ENCODE measurements at places on chromosomes 5 and 9.

GRCh38 chr5:143244000-143244736 is 159.3 kb downstream of the NR3C1 start:
- DNase-seq = no peak

DNA sequence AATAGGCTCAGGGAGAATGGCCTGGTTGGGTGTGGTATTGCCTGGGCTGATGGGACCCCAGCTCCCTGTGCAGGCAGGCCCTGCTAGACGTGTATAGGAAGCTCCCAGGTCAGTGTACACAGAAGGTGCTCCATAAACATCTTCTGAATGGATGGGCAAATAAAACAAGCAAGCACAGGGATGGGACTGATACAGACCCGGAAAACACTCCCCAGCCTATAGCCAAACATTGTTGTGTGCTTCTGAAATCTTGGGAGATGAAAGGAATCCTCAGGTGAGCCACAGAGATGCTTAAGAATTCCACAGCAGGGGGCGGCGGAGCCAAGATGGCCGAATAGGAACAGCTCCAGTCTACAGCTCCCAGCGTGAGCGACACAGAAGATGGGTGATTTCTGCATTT is 151.8 kb downstream of the ENTREP1 start:
- DNase-seq = no peak

DNA sequence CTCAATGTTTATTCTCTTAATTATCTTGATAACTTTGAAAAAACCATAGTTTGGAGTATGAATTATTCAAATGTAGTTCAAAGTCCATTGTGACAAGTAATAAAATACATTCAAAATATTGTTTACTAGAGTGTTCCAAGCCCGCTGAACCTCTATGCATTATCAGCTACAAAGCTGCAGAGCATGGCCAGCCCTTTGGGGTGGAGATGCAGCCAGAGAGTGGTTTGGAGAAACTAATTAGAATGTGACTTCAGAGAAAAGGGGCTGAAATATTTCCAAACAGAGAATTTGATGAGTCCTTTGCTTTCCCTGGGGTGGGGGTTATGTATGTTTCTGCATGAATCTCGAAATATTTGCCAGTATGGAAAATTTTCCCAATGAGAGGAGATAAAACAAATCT is 211.3 kb downstream of the NTRK2 start:
- DNase-seq = no peak

DNA sequence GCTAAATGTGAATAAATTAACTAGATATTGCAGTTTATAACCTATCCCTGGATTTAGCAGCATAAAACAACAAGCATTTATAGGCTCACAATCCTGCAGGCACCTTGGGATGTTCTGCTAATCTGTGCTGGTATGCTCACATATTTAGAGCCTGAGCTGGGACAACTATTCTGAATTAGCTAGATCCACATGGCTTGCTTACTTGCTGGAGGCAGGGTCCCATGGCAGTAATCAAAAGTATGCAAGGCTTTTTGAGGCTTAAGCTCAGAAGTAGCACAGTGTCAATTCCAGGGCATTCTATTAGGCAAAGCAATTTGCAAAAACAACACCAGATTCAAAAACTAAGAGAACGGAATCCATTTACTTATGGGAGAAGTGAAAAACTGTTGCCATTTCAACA is 745.0 kb upstream of the ACO1 start:
- no peak for DNase-seq

DNA sequence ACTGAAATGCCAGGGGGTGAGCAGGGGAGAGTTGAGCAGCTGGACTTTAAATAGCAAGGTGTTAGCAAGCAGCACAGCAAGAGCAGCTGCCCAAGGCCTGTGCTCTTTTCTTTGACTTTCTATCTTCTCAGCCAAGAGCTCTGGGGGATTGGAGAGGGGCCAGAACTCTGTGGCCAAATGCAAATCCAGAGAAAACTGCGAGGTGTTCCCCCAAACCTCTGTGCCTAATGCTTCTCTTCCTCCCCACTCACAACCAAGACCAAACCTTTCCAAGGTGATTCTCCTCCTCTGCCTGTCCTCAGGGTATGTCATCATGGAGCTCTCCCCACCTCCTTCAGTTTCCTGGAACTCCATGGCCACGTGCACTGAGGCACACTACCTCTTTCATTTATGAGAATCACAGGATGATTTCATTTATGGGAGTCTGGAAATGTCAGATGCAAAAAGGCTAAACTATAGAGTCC is 118.7 kb upstream of the WWC1 start:
- DNase-seq = no peak

- DNase-seq = no peak
Measured at GRCh38 chr9:129511285-129511900, 109.5 kb downstream of the C9orf50 start.

- no peak for DNase-seq
Measured at GRCh38 chr5:1511651-1512540, 11.9 kb downstream of the LPCAT1 start.

GRCh38 chr9:124359426-124359825 is 55.8 kb downstream of the PSMB7 start:
- DNase-seq = no peak

Data from stimulated activated CD8-positive, alpha-beta memory T cell treated with anti-CD3 and anti-CD28 coated beads, Interleukin-7, amount 100 ng/mL, for 4 hours (primary cell).